Jurkat, Clone E6-1 (cell line): ENCODE measurements at places on chromosomes 5 and 9.

GRCh38 chr9:87950765-87951488, 23.4 kb downstream of the CDK20 start:
- DNase-seq = peak; percentile 37

- DNase-seq = no peak
These were observed 65.6 kb upstream of the IRX2 start for GRCh38 chr5:2817031-2817603.

- DNase-seq = no peak
These were observed 379.8 kb downstream of the SPOCK1 start for GRCh38 chr5:137119321-137119720.

DNA sequence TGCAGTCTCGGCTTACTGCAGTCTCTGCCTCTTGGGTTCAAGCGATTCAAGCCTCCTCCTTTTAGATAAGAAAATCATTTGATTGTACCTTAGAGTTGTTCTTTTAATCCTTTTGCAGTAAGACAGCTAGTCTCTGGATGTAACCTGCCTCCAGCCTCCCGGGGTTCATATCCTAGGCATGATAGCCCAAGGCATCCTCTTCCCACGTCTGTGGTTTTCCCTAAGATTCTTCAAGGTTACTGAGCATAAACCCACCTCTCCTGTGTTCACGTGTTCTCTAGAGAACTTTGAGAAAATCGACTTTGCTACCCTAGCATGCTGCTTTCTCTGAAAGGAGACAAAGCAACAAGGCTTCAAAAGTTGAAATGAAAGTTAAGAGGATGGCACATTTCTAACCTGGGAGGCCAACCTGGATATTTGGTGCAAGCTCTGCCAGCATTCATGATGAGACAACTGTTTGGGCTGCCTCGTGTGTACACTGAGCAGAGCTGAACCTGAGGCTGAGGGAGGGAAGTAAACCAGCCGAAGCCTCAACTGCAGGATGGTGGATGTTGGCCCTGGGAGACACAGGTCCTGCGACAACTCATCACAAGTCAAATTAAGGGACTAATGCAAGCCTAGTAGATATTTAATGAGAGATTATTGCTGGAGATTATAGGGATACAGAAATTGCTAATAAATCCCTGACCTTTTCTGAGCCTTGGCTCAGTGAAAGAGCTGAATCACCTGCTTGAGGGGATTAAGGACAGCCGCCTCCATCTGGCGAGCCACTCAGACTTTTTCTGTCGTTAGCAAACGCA, 261.8 kb downstream of the ARHGAP26 start:
- no peak for DNase-seq

- no peak for DNase-seq
These were observed 94.0 kb upstream of the SLC25A48 start for GRCh38 chr5:135740475-135740874.

- no peak for DNase-seq
These were observed 169.4 kb upstream of the TMEM161B start for GRCh38 chr5:88438006-88438405.

- no peak for DNase-seq
These were observed 248.8 kb downstream of the MCTP1 start for GRCh38 chr5:95035891-95036685.

- DNase-seq = no peak
These were observed 426.4 kb downstream of the DTWD2 start for GRCh38 chr5:118561971-118562370.

- DNase-seq = peak; percentile 17
These were observed 268.6 kb downstream of the FER start for GRCh38 chr5:109016300-109016699.

GRCh38 chr5:39629946-39630345, 205.2 kb upstream of the DAB2 start:
- no peak for DNase-seq

DNA sequence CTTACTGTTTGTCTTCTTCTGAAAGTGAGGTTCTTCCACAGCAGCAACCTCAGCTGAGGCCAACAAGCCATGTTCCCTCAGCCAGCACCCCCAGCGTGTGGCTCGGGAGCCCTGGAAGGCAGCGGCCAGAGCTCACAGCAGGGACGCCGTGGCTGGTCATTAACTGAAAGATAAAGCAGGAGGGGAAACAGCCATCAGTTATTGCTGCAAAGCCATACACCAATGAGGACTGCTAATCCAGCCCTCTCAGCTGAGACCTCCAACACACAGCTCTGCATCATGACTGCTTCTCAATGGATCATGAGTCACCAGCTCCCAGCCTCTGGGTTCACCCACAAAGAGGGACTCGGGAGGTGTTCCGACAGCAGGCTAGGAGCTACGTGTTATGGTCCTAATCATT, 24.3 kb downstream of the ABCA1 start:
- DNase-seq = no peak

- no peak for DNase-seq
These were observed 115.2 kb downstream of the EFNA5 start for GRCh38 chr5:107555425-107556090.

DNA sequence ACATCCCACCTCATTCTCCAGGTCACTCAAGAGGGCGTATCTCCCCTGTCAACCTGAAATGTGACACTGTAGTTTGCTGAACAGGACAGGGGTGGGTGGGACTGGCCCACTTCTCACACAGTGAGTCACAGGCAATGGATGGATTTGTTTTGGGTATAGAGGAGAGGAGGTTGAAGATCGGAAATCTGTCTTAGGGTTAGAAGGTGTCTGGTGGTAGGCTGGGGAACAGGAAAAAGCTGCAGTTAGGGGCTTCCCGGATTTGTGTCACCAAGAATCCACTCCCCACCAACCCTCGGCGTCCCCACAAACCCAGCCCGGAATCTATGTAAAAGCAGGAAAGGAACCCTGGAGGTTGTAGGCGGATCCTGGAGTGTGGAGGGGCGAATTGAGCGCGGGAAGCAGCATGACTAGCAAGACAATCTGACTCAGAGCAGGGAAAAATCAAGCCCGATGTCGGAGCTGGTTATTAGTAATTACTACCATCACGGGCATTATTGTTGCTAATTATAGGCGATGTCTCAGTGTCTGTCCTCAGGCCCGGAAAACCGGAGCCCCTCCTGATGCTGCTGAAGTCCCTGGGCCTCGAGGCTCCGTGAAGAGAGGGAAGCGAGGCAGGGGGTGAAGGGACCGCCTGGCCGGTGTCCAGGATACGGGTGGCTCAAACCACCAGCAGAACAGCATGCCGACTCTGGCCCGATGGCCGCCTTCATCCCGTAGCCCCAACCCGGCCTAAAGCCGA, 1.7 kb upstream of the IRX1 start:
- DNase-seq = no peak

GRCh38 chr9:134628354-134628736, 13.3 kb upstream of the COL5A1 start:
- DNase-seq = no peak

DNA sequence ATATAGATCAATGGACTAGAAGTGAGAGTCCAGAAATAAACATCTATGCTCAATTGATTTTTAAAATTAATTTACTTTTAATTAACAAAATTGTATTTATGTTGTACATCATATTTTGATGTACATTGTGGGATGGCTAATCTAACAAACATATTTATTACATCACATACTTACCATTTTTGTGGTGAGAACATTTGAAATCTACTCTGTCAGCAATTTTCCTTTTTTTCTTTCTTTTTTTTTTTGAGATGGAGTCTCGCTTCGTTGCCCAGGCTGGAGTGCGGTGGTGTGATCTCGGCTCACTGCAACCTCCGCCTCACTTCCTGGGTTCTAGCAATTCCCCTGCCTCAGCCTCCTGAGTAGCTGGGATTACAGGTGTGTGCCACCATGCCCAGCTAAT, 32.4 kb upstream of the SHB start:
- no peak for DNase-seq

DNA sequence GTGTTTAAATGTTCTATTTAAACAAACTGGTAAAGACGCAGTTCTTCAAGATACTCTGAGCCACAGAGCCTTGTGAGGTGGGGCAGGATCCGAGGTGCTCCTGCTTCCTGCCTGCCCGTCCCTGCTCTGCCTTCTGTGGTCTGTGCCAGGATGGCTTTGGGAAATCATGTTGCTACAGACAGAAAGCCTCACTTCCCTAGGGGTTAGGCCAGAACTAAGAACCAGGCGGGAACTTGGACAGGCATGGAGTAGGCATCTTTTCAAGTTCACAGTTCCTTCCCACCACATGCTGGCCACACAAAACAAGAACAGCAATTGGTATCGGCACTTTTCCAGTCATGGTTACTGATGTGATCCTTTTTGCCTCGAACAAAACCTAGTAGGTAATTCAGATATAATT, 67.7 kb upstream of the SPOCK1 start:
- DNase-seq = no peak

DNA sequence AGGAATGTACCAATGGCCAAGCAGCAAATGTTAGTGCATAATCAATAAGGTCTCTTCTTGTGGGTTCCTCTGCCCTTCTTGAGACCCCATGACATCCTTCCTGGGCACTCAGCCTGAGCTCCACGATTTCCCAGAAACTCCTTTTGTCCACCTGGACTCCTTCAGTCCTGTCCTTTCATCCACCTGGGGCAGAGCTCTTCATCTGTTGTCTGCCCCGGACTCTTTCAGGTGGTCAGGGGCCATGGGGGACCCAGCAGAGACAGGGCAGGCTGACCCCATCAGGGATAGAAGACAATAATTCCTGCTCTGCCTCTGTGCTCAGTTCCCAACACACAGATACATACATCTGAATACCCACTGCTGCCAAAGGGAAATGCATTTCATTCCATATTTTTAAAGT, 58.9 kb upstream of the OTULINL start:
- no peak for DNase-seq

DNA sequence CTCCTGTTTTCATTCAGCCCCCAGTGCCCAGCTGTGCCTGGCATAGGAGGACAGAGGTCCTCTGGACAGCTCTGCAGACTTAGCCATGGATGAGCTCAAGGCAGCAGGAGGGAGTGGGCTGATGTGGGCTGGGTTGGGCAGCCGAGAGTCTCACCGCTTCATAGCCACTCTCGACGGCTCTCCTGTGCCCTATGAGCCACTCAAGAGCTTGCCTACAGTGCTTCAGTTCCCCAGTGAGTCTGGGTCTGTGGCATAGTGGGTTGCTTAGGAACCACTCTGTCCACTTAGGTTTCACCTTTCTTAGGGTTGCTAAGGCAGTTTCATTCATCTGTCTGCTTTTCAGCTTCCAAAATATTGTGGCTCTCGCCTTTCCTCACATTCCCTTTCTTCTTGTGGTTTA, 296.8 kb downstream of the ICE1 start:
- no peak for DNase-seq
